ENCODE measurements at places on chromosomes 12 and 14.

- no peak for DNase-seq
These were observed 195.7 kb downstream of the AKAP6 start for GRCh38 chr14:32524609-32525375.

DNA sequence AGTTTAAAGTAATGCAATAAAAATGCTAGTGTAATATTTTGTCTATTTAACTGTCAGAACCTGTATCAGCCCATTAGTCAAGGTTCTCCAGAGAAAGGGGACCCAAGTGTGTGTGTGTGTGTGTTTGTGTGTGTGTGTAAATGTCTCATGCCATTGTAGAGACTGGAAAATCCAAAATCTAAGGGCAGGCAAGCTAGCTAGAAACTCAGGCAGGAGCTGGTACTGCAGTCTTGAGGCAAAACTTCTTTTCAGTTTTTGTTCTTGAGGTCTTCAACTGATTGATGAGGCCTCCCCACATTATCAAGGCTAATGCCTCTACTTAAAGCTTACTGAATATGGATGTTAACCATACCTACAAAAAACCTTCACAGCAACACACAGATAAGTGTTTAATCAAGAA is 126.7 kb downstream of the PRKD1 start:
- DNase-seq: no peak

DNA sequence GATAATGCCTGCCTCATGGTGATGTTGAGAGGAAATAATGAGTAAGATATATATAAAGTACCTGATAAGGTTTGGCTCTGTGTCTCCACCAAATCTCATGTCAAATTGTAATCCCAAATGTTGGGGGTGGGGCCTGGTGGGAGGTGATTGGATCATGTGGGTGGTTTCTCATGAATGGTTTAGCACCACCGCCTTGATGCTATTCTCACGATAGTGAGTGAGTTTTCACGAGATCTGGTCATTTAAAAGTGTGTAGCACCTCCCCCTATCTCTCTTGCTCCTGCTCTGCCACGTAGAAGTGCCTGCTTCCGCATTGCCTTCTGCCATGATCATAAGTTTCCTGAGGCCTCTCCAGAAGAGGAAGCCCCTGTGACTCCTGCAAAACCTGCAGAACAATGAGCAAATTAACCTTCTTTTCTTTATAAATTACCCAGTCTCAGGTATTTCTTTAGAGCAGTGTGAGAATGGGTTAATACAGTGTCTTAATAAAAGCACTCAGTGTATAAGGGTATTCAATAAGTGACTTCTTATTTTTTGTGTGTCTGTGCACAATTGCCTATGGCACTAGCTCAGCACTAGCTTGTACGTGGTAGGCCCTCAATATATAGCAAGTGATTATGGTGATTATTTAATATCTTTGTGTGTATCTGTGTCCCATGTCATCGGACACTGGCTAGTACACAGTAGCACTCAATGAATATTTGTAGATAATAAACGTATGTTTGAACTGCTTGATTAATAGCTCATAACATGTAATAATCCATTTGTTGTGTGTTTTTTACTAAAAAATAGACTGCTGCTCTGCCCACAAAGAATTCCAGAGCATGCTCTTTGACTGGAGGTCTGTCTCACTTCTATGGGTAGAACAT is 138.1 kb upstream of the LMNTD1 start:
- no peak for DNase-seq

GRCh38 chr12:95239216-95239615 is 21.6 kb downstream of the VEZT start:
- no peak for DNase-seq

DNA sequence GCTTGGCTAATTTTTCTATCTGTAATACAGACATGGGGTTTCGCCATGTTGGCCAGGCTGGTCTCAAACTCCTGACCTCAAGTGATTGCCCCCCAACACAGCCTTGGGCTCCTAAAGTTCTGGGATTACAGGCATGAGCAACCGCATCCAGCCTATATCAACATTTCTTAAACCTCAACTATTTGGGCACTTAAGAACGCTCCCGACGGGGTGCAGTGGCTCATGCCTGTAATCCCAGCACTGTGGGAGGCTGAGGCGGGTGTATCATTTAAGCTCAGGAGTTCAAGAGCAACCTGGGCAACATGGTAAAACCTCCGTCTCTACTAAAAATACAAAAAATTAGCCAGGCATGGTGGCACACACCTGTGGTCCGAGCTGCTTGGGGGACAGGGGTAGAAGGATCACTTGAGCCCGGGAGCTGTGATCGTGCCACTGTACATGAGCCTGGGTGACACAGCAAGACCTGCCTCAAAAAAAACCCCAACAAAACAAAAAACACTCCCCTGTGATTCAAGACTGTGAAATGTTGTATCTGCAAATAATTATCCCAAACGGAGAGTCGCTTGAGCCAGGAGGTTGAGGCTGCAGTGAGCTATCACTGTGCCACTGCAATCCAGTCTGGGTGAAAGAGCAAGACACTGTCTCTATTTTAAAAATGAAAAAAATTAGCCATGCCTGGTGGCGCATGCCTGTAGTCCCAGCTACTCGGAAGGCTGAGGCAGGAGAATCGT is 21.5 kb downstream of the PPTC7 start:
- DNase-seq: no peak

DNA sequence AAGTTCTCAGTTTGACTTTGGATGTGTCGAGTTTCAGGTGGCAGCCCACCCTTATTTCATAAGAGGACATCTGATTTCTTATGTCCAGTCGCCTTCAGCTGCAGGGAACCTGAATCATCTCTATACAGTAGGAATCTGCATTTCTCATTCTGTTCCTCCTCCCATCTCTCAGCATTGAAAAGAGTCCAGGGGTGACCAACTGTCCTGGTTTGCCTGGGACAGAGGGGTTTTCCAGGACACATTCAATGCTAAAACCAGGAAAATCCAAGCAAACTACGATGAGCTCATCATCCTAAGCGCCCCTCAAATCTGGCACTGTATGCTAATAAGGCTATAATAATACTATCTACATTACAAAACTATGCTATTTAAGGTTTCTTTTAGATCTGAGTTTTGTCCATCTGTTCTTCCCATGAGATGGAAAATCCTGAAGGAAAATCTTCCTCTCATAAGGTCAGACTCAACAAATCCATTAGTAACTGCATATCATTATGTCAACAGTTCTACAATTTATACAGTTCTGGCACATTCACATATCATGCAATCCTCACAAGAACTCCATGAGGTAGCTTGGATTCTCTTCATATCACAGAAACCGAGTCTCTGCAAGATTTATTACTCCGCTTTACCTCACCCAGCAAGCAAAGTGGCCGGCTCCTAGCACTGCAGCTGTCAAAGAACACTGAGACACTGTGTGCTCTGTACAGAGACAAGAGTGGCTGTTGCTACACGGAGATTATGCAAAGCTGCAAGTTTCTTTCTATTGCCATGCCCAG is 15.6 kb upstream of the CALM1 start:
- no peak for DNase-seq
